Vagina (tissue), 2 donors: ENCODE measurements at places on chromosomes 6 and 20.

DNA sequence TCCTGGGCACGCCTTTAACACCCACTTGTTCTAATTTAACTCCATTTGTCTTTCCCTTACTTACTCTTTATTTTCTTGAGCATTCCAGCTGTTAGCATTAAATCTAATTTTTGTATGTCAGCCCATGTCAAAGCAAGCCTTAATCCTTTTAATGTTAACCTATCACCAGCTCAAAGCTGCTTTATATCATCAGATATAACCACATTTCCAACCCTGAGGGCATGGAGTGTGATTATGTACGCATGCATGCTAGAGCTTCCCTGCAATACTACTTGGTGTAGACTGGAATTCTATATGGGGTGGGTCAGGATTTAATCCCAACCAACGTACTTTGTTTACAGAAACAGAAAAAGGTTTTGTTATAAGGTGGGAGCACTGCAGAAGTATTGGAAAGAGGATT, 139.4 kb upstream of the HMGN3 start:
- DNase-seq = no peak

GRCh38 chr6:163992056-163992455, 577.5 kb downstream of the QKI start:
- no peak for DNase-seq

DNA sequence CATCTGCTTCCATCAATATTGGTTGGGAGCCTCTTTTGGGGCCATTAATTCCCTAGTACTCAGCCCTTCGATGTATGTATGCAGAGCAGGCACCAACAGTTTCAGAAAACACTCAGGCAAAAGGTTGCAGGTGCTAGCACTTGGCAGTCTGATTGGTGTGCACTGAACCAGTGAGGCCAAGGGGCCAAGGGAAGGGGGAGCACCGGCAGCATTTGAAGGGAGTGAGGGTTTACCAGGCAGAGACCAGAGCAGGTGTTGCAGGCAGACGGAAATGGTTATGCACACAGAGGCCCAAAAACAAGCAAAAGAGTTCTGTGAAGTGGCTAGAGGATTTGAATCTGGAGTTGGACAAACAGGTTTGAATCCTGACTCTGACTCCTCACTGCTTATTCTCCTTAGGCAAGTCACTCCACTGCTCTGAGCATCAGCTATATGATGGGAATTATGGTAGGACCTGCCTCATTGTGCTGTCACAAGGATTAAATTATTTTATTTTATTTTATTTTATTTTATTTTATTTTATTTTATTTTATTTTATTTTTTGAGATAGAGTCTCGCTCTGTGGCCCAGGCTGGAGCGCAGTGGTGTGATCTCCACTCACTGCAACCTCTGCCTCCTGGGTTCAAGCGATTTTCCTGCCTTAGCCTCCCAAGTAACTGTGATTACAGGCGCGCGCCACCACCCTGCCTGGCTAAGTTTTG, 58.1 kb upstream of the SHLD1 start:
- DNase-seq = no peak

DNA sequence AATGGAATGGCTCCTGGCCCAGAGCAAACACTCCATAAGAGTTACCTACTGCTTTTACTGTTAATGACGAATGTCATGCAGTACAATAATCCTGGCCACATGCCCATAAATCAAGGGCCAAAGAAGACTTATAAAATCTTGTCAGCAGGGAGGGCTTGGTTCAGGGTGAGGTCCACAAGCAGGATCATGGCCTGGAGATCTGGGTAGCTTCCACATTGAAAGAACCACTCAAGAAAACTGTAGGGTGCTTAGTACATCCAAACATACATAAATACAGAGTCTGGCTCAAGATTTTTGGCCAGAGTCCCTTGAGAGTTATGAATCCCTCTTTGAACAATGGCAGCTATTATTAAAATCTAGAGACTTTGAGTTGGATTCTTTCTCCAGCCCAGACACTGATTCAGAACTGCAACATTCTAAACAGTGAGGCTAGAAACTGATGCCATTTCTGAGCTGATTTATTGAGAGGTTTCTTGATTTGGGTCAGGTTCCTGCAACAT, 188.7 kb downstream of the CDC5L start:
- DNase-seq = no peak

GRCh38 chr6:105882828-105883227, 203.3 kb upstream of the PRDM1 start:
- no peak for DNase-seq

GRCh38 chr6:157832250-157832967, 9.4 kb downstream of the SNX9 start:
- no peak for DNase-seq

GRCh38 chr6:81475646-81476045, 276.8 kb downstream of the TENT5A start:
- no peak for DNase-seq

DNA sequence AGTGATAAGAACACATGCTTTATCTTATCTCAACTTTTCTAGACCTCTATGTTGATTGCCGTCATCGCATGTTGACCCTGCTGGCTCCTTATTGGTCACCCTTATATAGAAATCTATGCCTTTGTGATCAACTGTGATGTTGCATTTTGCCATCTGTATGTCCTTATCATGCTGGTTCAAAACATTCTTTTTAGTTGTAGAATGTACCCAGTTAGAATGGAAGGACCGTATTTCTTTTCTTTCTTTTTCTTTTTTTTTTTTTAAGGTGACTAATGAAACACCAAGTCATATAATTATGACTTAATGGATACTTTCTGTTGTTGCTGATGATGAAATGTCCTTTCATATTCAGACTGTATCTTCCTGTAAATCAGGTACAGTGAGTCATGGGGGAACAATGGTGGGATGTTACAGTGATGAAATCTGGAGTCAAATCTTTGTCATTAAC, 145.9 kb upstream of the CITED2 start:
- no peak for DNase-seq

- no peak for DNase-seq
Observed at GRCh38 chr6:17277256-17277655, 3.9 kb upstream of the RBM24 start.

- DNase-seq = no peak
Observed at GRCh38 chr6:131773284-131773950, 34.4 kb upstream of the ENPP1 start.

GRCh38 chr20:9402141-9402540, 112.2 kb upstream of the LAMP5 start:
- no peak for DNase-seq

- DNase-seq = no peak
Observed at GRCh38 chr6:12160326-12160725, 129.8 kb upstream of the EDN1 start.

DNA sequence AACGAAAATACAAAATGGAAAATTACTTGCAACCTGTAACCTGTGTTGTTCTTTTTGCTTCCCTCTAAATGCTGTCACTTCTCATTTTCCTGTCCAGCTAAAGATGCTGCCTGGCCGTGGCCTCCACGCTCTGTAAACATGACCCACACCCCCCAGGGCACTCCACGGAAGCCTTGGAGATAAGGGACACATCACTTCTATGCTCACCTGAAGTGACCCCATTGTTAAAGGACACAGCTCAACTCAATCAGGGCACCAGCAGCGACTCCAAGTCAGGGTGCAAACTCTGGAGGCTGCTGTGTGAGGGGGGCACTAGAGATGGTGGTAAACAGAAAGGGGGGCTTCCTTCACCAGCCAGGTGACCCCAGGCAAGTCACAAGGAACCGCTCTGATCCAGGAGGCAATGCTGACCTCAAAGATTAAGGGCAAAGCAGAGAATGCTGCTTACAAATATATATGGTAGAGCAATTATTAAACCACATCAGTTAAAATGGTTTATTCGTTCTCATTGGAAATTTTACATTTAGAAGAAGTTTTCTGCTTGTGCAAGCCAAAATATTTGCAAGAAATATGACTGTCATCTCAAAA, 13.2 kb downstream of the DIDO1 start:
- no peak for DNase-seq

DNA sequence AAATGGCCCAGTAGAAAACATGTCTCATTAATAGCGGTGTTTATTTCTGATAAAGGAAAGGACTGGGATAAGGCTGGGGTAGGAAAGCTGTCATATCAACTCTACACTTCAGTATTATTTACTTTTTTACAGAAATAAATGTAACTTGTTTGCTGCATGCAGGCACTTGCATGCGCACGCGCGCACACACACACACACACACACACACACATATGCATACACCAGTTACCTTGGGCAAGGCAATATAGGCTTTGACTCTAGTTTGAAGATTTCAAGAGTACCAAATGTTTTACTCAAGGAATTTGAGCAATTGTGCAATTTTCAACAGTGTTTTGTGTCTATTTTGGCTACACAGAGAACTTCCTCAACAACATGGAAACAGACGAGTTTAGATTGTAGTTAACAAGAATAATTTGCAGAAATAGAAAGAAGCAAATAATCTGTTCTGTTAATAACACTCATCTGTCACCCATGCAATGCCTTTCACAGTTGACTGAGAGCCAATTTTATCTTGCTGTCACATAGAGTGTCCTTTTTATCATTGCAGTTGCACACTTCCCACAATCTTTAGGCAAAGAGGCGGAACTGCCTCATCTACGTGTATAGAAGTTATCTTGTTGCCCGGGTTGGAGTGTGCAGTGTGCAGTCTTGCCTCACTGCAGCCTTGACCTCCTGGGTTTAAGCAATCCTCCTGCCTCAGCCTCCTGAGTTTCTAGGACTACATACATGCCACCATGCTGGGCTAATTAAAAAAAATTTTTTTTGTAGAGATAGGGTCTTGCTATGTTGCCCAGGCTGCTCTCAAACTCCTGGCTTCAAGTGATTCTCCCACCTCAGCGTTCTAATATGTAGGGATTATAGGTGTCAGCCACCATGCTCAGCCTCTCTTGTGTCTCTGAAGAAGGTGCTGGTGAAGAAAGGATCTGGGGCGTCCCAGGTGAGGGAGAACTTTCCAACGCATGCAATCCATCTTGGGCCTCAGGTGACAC, 74.8 kb upstream of the SHLD1 start:
- DNase-seq = no peak

DNA sequence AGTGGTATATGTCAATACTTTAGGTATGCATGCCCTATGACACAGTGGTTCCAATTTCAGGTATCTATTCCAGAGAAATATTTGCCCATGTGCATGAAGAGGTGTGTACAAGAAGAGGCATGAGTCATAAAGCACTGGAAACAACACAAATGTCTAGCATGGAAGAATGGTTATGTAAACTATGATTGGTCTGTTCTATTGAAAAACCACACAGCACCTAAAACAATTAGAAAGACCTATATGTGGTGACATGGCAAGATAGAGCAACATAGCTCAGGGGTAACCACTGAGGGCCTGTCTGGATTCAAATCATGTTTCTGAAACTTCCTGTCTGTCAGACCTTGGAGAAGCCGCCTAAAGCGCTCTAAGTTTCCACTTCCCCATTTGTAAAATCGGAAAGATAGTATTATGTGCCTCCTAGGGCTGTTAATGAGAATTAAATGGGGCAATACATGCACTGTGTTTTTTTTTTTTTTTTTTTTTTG, 76.0 kb upstream of the SHLD1 start:
- no peak for DNase-seq

GRCh38 chr20:272718-273117, 15.2 kb downstream of the DEFB132 start:
- DNase-seq = no peak

DNA sequence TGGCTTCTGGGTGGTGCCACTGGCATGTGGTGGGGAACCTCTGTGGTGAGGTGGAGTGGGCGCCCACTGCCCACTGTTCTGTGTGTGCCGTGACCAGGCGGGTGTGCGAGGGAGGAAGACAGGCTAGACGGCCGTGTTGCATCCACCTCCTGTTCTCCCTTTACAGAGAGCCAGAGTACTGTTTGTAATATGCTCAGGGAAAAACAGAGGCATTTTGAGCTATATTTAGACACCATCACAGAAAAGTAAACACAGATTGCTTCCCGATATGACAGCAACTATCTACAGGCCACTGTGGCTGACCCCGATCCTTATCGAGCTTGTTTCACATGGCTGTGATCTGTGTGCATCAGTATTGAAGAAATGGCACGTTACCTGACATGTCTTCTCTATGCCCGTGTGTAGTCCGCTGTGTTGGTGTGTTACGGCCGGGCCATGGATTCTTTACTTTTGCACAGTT, 45.6 kb downstream of the ARID1B start:
- DNase-seq = no peak

DNA sequence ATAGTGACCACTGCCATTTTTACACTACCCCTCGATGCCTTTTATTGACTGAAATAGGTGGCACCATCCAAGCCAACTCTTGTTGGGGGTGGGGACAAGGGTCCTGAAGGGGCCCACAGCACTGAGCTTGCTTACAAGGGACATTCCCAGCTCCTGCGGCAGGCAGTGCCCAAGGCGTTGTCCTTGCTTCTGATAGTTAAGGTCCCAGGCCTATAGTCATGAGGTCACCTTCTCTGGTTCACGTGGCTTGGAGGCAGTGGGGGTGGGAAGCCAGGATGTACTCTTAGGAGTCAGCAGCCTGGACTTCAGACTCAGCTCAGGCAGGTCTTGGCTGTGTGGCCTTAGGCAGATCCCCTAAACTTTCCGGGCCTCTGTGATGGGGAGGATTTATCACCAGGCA, 48.6 kb downstream of the TOX2 start:
- no peak for DNase-seq

- DNase-seq = no peak
Observed at GRCh38 chr6:90293319-90293953, 3.2 kb downstream of the BACH2 start.

DNA sequence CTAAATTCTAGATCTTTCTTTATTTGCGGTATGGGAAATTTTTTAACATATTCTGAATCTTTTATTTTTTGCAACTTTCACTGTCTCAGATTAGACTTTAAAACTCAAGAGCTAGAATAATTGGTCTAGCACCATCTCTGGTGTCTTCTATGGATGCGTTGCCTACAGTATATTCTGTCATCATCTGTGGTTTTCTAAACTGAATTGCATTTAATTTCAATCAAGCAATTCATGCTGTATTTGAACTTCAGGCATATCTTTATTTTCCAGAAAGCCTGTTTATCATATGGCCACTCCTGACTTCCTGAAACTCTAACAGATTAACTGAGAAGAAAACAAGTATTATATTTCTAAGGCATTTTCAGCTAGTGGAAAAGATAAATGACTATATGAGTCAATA, 281.6 kb downstream of the PLCB1 start:
- DNase-seq = no peak

- DNase-seq = no peak
Observed at GRCh38 chr6:143806282-143807102, 36.6 kb upstream of the LTV1 start.

DNA sequence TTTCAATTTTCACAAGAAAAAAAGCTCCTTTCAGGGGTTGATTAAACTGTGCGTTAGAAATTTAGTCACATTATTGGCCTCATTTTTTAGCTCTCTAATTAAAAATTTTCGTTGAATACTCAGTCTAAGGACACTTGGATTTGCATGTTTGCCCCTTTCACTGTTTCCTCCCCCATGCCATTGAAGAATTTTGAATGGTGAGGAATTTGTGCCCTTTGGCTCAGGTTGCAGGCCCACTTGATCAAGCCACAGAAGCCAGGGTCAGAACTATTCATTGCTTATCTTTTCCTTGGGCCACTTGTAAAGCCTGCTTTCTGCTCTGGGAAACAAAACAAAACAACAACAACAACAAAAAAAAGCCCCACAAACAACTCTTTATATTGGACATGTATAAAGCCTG, 12.2 kb downstream of the LIN28B start:
- DNase-seq = no peak
